ENCODE measurements at places on chromosomes 12 and 14. TPM values are rescaled to one million over a fixed set of nuclear protein-coding genes. Genes with fewer than 3 reads are reported as not detected.

OR6C4 gene
- not detected for polyA plus RNA-seq

DNA sequence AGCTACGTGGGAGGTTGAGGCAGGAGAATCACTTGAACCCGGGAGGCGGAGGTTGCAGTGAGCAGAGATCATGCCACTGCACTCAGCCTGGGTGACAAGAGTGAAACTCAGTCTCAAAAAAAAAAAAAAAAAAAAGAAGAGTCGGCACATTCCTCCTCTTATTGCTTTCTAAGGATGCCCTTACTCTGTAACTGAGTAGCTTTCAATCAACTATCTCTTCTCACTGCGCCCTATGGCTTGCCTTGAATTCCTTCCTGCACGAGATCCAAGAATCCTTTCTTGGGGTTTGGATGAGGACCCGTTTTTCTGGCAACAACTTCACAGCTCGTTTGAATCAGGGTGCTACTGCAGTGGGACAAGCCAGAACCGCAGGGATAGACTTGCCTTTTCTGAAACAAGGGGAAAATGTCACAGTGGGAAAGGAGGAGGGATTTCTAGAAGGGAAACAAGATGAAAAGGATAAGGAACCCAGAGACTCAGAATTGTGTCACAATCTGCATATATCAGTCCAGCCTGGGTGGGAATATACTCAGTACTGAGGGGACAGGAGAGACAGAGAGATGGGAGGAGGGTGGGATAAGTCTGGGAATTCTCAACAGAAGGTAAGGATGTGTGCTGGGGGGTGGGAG, 16.1 kb upstream of the RND1 start:
- H3K36me3 ChIP-seq = no peaks in the 10 kb centered on the region
- peaks cover 12% of the 10 kb centered on the region for H3K27me3 ChIP-seq
- peak overlapping the region; percentile 2 for H3K4me3 ChIP-seq
- no peak overlapping the region for H3K27ac ChIP-seq
- DNase-seq = no peak

DNA sequence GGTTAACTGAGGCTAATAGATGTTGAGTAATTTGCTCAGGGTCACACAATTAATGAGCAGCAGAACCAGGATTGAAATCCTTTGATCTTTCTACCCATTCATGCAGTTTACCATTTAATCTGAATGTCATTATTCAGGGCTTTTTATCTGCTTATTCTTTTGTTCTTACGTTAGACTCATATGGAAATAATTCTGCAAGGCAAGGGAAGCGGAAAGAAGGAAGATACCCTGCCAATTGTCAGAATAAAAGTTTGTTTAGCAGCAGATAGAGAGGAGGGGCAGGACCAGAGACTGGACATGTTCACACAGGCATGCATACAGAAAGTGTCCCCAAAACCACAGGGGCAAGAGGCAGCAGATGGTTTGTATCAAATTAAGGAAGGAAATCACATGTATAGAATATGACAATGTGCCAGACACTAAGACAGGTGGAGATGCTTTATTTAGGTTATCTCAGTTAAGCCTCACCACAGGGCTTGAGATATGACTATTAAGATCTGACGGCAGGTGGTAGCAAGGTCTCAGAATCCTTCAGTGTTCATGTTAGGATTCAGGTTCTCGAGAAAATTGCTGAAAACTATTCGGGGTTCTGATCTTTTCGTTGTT, 29.8 kb downstream of the BRMS1L start:
- peaks cover 4% of the 10 kb centered on the region for H3K36me3 ChIP-seq
- no peak overlapping the region for H3K4me3 ChIP-seq
- no peaks in the 10 kb centered on the region for H3K27me3 ChIP-seq
- no peaks in the 10 kb centered on the region for H3K4me1 ChIP-seq
- no peak overlapping the region for H3K27ac ChIP-seq
- DNase-seq = no peak

DNA sequence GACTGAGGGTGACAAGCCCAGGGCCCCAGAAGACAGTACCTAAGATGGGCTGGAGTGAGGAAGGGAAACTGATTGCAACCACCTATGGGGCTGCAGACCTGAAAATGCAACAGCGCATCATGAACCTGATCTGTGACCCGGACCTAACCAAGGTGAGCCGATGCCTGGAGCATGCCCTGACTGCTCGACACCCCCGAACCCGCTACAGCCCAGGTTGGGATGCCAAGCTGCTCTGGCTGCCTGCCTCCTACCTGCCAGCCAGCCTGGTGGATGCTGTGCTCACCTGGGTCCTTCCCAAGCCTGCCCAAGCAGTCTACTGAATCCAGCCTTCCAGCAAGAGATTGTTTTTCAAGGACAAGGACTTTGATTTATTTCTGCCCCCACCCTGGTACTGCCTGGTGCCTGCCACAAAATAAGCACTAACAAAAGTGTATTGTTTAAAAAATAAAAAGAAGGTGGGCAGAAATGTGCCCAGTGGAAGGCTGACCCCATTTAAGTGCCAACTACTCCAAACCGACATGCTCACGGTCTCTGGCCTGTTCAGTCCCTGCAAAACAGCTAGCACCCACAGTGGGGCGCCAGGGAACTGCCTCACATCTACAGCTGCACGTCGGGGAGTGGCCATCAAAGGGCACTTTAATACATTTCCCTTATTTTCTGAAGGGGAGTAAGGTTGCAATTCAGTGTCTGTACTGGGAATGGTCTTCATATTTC, 4.2 kb downstream of the RDH5 start:
- peak; percentile 88 for DNase-seq
- H3K27ac ChIP-seq = peak overlapping the region; percentile 100
- H3K36me3 ChIP-seq = peaks cover 36% of the 10 kb centered on the region
- H3K4me3 ChIP-seq = no peak overlapping the region
- peaks cover 79% of the 10 kb centered on the region for H3K4me1 ChIP-seq

CFAP251 gene
- 1.2 TPM for polyA plus RNA-seq
